ENCODE measurements at places on chromosomes 11 and 22.

GRCh38 chr11:113876798-113877669 lies 1.7 kb upstream of the USP28 start:
- DNase-seq, result no peak

- DNase-seq, result peak; percentile 61
Measured at GRCh38 chr11:27485930-27486773, 13.6 kb upstream of the LGR4 start.

- DNase-seq, result no peak
Measured at GRCh38 chr11:60905551-60906113, 753 bp downstream of the PRPF19 start.

DNA sequence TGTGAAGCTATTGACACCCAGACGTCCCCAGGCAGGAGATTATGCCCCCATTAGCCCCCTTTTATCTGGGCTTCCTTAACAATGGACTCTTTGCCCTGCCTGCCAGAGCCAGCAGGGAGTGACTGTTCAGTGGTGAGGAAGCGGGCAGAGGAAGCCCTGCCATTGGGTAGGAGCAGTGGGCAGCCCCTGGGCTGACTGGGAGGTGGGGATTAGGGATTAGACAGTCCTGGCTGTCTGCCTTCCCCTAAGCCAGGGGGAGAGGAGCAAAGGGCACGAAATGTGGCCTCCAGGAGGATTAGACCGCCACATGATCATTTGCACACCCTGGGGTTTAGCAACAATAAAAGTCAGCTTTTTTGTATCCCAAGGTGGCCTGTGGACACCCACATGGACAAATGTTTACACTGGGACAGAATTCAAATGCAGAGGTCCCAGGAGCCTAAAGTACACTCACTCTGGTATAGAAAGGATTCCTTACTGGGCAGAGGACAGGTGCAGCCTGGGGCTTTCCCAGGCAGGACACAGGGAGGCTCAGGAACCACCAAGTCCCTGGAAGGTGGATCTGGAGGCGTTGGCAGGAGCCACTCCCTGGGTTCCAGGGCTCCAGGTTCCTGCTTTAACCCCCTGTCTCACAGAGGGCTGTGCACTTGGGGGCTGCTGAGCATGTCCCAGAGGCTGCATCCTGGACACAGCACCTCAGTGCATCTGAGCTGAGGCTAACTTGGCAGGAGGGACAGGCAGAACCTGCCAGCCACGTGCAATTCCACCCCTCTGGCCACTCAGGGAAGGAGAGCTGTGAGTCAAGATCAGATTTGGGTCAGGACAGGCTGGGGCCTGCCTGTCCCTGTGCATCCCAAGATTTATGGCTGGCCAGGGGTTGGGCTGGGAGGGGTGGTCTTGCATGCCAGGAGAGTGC lies 2.1 kb downstream of the PNPLA3 start:
- peak; percentile 12 for DNase-seq

GRCh38 chr11:27965559-27965958 lies 142.4 kb downstream of the KIF18A start:
- no peak for DNase-seq

DNA sequence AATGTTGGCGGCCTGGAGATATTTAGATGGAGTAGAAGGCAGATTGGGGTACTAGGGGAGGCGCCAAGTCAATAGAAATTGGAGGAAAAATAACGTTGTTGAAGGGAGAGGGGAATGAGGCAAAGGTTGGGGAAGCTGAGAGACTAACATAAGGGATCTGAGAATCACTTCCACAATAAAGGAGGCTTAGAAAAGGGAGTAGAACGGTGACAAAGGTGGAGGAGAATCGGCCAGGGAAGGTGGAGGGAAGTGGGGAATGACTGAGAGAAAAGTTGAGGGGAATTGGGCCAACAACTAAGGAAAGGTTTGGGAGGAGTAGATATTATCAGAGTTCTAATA lies 510 bp downstream of the PPME1 start:
- DNase-seq, result no peak

GRCh38 chr22:25747245-25747944 lies 5.4 kb downstream of the MYO18B start:
- DNase-seq, result peak; percentile 13

GRCh38 chr11:19615341-19616183 lies 97.1 kb upstream of the NAV2 start:
- DNase-seq, result no peak

- no peak for DNase-seq
Measured at GRCh38 chr11:3989276-3989920, 105.2 kb upstream of the RRM1 start.

DNA sequence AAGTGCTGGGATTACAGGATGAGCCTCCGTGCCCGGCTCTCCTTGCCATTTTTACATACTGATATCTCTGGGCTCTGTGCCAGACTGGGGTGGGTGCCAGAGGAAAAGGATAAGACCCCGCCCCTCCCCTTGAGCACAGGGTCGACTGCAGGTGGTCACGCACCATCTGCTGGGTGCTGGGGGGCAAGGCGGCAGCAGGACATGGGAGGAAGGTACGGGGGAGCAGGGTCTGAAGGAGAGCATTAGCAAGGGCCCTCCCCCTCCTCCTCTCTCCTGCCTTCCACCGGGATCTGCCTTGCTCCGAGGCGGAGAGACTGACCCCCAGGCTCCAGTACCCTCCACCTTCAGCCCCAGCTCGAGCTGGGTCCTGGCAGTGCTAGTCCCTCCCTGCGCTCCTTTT lies 9.7 kb upstream of the PGA3 start:
- no peak for DNase-seq

- DNase-seq, result no peak
Measured at GRCh38 chr22:49332691-49333090, 495.0 kb downstream of the BRD1 start.

DNA sequence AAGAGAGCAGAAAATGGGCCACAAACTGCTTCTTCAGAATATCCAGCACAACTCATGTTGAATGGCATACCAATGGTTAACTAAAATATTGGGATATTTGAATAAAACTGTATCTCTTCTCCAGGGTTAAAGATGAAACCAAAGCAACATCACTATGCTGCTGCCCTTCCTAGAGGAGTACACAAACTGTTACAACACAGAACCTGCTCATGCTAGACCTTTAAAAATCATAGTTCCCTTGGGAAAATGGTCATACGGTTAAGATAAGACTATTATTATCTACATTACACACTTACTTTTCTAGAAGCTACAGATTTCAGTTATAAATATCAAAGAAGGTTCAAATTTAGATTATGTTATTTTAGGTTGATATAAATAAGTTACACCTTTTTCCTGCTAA lies 78.6 kb upstream of the TP53AIP1 start:
- DNase-seq, result no peak

DNA sequence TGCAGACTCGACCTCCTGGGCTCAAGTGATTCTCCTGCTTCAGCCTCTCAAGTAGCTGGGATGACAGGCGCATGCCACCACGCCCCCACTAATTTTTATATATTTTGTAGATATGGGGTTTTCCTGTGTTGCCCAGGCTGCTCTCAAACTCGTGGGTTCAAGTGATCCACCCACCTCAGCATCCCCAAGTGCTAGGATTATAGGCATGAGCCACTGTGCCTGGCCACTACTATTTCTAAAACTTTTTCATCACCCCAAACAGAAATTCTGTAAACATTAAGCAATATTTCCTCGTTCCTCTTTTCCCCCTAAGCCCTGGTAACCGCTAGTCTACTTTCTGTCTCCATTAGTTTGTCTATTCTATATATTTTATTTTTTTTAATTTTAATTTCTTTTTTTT lies 9.0 kb upstream of the ATG16L2 start:
- DNase-seq, result no peak

DNA sequence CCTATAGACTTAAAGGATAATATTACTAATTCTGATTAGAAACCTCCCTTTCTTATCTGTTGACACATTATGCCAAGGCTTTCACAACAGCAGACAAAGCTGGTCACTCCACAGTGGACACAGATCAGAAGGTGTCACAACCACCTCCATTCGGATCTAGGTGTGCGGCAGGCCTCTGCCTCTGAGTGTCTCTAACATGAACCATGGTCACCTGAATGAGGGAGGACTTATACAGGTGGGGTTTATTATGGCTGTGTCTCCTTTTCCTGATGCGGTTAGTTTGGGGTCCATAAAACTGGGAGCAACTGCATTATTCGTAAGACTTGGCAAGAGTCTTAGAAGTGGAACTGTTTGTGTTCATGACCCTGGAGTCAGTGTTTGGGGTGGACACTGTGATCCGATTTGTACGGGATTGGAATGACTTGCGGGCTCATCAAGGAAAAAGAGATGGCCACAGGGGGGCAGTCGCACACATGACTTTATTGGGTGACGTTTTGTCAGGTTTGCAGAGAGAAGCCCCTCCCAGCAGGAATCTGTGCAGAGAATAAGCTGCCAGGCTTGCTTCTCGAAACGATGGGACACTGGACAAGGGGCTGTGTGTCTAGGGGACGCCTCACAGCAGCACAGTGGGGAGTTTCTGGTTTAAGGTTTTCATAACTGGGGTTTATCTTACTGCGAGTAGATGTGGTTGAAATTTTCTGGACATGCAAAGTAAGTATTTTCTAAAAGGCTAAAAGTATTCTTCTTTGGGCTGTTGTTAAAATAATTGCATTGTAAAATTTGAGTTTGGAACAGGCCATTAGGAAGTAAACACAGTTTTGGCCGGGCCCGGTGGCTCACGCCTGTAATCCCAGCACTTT lies 90.6 kb downstream of the GAB4 start:
- no peak for DNase-seq

DNA sequence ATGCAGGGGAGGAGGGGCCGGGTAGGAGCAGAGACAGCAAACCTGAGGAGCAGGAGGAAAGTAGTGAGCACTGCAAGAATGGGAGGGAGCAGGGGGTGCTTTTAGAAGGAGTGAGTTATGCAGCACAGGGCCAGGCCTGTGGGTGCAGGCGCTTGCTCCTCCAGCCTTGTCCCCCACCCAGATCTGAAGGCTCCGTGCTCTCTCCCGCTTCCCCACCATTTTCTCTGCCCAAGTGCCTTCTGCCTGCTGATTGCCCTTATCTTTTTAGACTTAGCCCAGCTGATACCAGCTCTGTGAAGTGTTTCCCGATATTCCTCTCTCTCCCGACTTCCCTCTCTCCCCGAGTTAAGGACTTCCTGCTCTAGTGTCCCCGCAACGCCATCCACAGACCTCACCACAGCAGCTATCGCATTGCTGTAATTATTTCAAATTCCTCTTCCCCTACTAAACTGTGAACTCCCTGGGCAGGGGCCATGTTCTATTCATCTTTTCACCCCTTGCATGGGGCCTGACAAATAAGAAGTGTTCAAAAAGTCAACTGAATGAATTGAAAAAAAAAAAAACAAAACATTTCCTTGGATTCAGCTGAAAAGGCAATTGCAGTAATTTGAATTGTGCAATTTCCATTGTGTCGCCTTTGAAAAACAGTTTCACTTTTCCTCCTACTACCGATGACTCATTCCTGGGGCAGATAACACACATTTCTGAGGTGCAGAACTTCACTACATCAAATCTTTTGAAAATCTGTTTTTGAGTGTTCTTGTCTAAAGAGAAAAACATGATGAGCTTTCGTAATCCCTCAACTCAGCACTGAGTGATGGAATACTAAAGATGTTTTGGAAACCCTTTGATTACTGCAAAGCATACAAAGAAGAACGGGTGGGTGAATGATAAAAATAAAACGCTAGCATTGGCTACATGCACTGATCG lies 69.7 kb upstream of the BMAL1 start:
- peak; percentile 18 for DNase-seq

DNA sequence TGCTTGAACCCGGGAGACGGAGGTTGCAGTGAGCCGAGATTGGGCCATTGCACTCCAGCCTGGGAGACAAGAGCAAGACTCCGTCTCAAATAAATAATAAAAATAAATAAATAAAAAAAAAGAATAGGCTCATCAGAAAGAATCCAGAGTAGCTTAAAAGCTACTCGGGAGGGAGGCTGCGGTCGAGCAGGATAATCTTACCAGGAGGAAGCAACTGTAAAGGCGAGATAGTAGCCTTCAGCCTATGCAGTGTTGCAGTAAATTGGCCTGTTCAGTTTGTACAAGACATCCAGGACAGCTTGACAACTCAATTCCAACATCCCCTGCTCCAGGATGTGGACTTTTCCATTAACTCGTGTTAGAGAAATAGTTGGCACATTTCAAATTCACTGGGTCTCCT lies 1164.7 kb downstream of the LRRC4C start:
- no peak for DNase-seq

DNA sequence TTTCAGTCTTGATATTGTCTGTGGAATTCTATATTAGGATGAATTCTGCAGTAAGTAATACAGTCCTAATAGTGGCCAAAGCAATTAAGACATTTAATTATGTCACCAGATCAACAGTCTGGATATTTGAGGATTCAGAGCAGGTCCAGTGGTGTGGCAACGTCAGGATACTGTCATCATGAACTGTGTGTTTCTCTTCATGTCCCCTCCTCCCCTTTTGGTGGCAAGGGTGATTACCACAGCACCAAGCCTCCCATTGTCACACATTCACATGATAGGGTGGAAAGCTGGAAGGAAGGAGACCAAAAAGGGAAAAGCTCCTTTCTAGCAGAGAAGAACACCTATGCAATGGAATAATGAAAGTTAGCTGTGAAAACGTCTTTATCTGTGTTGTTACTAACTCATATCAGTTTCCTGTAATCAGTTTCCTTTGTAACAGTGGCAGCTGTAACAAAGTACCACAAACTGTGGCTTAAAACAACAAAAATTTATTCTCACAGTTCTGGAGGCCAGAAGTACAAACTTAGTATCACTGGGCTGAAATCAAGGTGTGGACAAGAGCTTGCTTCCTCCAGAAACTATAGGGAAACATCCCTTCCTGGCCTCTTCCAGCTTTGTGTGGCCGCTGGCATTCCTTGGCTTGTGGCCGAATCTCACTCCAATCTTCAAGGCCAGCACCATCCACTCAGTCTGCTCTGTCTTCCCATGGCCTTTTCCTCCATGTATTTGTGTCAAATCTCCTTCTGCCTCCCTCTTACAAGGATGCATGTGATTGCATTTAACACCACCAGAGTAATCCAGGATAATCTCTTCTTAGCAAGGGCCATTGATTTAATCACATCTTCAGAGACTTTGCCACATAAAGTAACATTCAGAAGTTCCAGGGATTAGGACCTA lies 6.5 kb upstream of the RBM14 start:
- no peak for DNase-seq

GRCh38 chr11:119832202-119832935 lies 103.4 kb upstream of the NECTIN1 start:
- no peak for DNase-seq

GRCh38 chr22:31345331-31346254 lies 553 bp downstream of the PATZ1 start:
- peak; percentile 58 for DNase-seq
